ENCODE measurements at places on chromosomes 12 and 14.

DNA sequence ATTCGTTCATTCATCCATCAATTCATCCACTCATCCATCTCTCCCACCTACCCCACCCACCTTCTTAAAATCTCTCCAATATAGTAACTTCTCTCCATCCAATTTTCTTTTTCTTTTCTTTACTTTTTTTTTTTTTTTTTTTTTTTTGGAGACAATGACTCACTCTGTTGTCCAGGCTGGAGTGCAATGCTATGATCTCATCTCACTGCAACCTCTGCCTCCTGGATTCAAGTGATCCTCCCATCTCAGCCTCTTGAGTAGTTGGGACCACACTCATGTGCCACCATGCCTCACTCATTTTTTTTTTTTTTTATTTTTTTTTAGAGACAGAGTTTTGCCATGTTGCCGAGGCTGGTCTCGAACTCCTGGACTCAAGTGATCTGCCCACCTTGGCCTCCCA, 118.4 kb downstream of the SUDS3 start:
- DNase-seq = peak; percentile 20

DNA sequence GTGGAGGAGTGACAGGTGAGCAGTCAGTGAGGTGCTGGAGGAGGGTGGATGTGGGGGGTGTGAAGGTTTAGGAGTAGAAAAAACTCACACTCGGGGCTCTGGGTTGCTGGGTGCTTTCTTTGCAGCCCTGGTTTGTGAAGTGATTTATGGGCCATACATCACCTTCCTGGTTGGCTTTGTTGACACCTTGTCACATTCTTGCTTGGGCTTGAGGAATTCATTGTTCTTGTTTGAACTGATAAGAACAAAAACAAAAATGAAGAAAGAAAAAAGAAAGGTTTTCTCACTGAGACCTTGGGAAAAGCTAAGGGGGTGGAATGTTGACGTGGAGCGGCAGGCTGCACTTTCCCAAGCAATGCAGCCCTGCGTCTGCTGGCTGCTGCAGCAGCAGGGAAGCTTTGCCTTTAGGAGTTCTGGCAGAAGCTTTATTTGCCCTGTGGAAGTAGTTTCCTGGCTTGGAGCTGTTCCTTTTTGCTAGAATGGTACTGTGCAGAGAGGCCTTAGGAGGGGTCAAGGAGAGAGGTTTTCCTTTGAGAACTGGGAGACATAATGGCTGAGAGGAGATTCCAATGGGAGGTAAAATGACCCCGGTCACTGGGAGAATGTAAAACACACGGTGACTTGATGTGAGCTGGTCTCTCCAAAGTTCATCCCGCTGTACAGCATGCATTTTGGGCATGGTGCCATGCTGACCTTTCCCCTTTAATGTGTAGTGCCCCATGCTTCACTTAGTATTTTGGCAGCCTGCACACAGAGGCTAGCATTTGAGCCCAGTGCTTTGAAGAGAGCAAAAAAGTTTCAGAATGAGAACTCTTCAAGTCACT, 52.8 kb downstream of the HMGA2 start:
- no peak for DNase-seq

DNA sequence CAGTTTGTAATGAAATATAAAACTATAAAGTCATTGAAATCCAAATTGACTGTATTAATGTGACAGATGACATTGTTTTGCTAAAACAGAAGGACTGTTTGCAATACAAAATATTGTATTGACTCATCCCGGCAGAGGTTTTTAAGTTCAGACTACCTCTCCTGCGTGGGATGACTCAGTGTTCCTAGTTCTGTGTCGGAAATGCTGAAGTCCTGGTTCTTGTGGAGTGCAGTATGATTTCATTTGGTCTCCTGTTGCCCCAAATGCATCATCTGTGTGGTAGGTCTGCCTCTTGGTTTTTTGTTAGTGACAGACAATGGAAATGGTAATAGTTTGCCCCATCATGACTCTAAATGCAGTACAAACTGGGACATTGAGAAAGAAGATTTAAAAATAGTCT, 27.8 kb downstream of the PELI2 start:
- DNase-seq = peak; percentile 76

GRCh38 chr12:6692888-6693287, 3.7 kb upstream of the ZNF384 start:
- no peak for DNase-seq

GRCh38 chr12:112179916-112180315, 54.6 kb downstream of the TRAFD1 start:
- DNase-seq = no peak

DNA sequence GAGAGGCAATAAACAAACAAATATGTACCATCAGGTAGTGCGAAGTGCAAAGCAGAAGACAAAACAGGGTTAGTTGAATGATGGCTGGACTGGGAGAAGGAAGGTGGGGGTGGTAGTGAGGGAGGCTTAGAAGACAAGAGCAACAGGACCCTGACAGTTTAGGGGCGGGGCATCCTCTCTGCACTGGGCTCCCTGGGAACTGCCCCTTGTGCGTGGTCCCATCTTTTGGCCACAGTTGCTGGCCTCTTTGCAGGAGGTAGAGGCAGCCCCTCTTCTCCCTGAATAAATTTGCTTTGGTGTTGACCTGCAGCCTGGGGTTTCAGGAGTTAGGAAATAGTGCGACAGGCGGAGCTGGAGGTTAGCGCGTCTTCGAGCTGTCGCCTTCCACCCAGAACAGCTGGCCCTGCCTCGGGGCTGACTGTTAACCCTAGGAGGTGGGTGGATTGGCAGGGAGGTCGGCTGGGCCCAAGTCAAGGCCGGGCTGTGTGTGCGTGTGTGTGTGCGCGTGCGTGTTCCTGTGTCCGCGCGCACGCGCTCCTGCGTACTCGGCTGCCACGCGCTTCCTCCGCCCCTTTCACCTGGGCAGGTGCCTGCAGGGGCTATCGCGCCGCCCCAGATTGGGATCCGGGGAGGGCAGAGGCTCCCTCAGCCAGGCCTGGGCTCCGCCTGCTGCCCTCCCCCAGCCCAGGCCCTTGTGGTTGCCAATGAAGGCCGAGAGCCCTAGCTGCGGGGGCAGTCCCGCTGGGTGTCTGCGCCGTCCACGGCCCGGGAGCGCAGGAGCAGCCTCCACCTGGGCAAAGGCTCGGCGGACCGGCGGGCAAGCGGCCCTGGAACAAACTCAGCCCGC, 180.8 kb downstream of the ADCK1 start:
- peak; percentile 34 for DNase-seq

DNA sequence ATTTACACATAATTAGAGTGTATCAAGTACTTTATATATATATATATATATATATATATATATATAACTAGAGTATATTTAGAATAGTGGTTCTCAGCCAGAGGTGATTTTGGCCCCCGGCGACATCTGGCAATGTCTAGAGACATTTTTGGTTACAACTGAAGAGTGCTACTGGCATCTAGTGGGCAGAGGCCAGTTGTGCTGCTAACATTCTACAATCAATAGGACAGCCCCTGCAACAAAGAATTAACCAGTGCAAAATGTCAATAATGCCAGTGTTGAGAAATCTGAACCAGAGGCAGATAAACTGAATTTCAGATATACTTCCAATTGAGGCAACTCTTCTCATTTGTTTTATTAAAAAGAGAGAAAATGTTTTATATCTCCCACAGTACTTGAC, 8.9 kb downstream of the GTF2A1 start:
- no peak for DNase-seq

DNA sequence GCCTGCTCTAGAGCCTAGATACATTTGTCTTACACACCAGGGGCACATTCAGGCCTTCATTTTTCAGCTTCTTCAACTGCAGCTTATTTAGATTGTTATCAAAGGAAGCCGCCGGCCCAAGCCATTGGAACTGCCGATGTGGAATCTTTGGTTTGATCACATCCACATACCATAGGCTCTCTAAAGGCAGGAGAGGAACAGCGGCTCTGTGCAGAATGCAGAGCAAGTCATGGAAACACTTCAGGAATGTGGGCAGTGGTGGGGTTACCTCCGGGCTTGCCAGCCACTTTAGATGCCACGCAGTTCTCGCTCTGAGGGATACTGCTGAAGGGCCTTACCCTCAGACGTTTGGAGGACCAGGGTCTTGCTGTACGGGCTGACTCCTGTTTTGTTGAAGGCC, 53.4 kb upstream of the PYGL start:
- no peak for DNase-seq

GRCh38 chr12:51321882-51322281, 2.1 kb downstream of the BIN2 start:
- peak; percentile 8 for DNase-seq

- DNase-seq = peak; percentile 90
Measured at GRCh38 chr12:25585021-25585523, 32.0 kb upstream of the LMNTD1 start.

DNA sequence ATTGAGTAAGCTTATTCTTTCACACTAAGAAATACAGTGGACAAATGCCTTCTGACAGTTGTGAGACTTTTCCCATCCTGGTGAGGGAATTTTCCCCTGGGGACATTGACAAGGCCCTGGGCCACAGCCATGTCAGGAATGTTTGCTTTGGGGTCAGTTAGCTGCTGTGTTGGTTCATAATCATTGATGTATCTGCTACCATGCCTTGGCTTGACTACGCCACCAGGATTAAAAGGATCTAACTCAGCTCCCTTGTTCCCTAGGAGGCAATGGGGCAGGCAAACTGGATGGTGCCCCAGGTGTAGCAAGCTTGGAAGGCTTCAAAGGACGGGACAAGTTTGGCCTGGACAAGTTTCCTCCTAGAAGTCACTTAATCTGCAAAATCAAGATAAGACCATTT, 3.1 kb upstream of the CCDC88C start:
- DNase-seq = no peak

DNA sequence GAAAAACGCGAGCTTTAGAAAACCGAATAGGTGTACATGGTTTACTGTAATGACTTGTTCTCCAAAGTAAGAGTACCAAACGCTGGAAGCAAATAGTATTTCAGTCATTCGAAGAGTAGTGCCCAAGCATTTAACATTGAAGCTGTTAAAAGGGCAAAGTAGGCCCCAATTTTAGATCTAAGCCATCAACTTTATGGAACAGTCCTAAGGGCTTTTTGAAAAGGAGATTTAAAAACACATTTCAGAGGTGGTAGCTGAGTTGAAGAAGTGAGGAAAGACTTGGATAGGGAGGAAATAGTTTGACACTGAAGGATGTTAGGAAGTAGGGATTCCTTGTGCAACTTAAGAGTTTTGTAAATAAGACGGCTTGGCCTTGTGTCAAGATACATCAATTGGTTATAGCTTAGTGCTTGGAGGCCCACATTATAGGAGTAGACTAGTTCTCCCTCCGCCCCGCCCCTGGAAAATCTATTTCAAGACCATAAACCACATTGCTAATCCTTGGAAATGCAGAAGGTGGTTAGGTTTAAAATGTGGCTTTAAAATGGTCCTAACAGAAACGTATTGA, 783 bp upstream of the TUBA1B start:
- DNase-seq = no peak

Measured in bronchial epithelial cell (primary cell).